H9 (cell line): ENCODE measurements at places on chromosomes 3 and 15.

- no peak for DNase-seq
These were observed 27.0 kb downstream of the SLC41A3 start for GRCh38 chr3:126056681-126057500.

- DNase-seq, result no peak
These were observed 498.4 kb upstream of the UBE2E2 start for GRCh38 chr3:22704571-22705354.

GRCh38 chr3:172635588-172635987 is 75.3 kb downstream of the NCEH1 start:
- DNase-seq, result no peak

DNA sequence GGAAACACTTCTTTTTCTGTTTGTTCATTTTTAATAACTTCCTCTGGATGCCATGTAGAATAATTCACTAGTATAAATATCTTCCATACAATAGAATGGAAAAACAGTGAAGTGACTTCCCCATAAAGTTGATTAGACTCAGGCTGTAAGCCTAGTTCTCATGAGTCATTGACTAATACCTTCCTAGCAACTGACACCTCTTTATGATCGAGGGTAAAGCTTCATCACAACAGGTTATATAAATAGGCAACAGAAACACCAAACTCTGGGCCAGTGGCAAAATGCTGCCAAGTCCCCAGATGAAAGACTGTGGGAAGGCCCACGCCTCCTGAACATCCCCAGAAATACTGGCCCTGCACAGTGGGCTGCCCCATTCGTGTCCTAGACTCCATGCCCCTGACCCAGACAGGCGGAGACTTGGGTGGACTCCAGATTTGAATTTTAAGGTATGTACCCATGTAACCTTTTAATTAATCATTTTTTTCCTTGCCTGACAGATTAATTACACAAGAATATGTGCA is 71.3 kb upstream of the TBC1D23 start:
- DNase-seq, result no peak

DNA sequence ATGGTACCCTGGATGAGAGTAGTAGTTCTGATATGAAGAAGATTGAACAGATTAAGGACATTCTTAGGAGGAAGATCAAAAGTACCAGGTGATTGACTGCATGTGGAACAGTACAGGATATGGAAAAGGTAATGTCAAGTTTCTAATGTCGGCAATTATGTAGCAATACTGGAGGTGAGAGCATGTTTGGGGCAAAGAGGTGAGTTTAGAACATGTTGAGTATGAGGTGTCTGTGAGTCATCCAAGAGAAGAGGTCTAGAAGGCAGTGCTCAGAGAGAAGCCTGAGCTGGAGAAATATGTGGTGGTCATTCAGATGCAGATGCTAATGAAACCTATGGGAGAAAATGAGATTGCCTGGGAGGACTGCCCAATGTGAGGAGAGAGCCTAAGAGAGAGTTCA is 305.6 kb downstream of the ZBTB20 start:
- DNase-seq, result no peak

GRCh38 chr3:43902415-43902814 is 211.7 kb downstream of the ABHD5 start:
- no peak for DNase-seq

- no peak for DNase-seq
These were observed 216.2 kb upstream of the THBS1 start for GRCh38 chr15:39364721-39365120.

GRCh38 chr15:39286706-39287105 is 294.2 kb upstream of the THBS1 start:
- no peak for DNase-seq

DNA sequence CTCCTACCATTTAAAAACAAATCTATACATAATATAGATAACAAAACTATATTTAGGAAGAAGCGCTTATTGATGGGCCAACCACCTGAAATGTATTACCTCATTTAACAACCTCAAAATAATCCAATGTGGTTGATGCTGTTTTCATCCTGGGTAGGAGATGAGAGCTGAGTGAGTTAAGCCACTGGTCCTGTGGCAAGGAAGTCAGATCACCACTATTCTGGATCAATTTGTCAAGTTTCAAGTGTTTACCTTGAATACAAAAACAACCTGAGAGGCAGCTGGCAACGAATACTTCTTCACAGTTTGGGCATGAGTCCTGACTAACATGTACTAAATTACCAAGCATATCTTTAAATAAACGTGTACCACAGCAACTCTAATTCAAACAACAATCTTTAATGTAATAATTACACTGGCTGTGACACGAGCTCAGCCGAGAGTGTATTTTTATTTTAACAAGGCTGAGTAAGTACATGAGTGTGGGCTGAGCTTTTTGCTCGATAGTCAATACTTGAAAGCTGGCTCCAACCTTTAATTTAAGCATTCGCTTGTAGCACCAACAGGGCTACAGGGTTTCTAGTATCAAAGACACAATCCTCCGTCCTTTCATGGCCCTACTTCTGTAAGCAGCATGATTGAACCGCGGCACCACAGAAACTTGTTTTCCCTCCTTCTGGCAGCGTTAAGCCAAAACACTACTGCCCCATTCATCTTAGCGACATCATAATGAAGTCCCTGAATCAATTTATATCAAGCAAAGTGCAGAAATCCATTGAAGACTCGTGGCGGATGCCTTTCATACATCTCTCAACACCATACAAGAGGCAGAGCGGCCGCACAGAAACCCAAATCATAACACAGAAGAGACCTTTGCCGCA is 93.8 kb upstream of the ICE2 start:
- no peak for DNase-seq

DNA sequence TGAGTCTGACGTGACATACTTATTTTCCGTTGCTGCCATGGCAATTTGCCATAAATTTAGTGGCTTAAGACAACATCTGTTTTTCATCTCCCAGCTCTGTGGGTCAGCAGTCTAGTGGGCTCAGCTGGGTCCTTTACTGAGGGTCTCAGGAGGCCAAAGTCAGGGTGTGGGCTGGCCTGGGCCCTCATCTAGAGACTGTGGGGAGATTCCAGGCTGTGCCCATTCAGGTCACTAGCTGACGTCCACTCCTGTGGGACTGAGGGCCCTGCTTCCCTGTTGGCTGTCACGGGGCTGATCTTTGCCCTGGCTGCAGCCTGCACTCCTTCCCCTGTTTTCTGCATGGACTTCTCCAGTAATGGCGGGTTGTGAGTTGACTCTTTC is 19.1 kb downstream of the FGD5 start:
- no peak for DNase-seq

DNA sequence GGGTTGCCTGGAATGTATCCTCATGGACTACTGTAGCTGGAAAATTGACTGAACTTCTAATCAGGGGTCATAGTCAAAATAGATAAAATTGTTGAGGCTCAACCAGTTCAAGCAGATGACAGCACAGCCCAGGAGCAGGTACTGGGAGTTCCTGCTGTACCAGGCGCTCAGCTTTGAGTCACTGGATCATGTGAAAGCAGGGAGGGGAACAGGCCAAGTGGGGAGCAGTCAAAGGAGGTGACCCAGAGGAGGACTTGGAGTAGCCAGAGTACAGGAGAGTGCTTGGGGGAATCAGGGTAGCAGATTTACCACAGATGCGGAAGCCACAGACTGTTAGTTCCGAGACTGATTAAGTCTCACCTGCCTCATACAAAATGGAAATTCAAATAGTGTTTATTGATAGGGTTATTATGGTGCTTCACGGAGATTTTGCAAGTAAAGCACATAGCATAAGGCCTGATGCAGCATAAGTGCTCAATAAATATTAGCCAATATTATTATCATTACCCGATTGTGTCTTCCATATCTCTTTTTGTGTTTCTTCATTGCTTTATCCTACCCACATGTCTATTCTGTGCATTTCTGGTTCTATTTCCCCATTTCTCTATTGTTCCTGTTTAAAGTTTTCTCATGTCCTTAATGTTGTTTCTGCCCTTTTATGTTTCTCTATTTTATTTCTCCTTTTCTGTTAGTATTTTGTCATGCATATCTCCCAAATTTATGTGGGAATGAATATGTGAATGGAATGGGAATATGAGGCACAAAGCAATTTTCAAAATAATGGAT is 369.2 kb upstream of the MCTP2 start:
- no peak for DNase-seq

DNA sequence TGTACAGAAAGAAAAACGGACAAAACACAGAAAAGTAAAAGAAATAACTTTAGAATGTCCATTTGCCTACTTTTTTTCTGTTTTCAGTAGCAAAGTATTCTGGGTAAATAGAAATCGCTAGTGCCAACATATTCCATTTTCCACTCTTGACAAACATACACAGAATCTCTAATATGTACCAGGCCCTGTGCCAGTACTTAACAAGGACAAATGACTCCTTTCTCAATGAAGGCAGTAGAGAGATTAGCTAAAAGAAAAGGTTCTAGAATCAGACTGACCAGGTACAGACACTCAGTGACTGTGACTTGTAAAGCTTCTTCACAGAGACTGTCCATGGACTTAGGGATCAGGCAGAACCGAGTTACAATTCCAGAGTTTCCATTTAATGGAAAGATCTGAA is 165.8 kb upstream of the STAC start:
- no peak for DNase-seq

GRCh38 chr15:57122080-57122840 is 203.8 kb downstream of the TCF12 start:
- DNase-seq, result no peak

DNA sequence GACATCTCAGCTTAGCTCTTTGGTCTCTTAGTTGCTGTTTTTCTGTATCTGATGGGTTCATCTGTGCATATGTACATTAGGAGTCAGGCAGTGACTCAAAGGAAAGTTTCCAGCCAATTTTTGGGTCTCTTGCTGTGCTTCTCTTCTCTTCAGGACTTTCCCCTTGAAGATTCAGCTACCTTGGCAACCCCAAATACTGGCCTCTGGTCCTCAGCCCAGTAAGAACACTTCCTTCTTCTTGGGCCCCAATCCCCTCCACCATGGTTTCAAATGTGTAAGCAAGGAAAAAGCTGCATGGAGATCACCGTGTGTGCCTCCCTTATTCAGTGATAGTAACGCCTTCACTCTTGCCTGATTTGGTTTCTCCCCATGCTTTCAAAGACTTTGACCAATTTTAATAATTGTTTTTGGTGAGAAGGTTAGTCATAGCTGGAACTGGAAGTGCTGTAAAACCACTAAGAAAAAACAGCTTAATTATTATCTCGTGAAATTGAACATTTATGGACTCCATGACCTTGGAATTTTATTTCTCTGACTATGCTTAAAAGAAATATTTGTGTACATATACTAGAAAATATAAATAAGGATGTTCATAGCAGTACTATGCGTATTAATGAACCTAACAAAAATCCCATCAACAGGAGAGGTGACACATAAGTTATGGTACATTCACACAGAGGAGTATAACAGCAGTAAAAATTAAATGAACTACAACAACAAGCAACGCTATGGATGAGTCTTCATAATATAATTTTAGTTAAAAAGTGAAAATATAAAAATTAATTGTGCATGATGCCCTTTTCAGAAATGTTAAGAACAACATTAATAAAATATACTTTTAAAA is 125.3 kb upstream of the BCL6 start:
- no peak for DNase-seq

DNA sequence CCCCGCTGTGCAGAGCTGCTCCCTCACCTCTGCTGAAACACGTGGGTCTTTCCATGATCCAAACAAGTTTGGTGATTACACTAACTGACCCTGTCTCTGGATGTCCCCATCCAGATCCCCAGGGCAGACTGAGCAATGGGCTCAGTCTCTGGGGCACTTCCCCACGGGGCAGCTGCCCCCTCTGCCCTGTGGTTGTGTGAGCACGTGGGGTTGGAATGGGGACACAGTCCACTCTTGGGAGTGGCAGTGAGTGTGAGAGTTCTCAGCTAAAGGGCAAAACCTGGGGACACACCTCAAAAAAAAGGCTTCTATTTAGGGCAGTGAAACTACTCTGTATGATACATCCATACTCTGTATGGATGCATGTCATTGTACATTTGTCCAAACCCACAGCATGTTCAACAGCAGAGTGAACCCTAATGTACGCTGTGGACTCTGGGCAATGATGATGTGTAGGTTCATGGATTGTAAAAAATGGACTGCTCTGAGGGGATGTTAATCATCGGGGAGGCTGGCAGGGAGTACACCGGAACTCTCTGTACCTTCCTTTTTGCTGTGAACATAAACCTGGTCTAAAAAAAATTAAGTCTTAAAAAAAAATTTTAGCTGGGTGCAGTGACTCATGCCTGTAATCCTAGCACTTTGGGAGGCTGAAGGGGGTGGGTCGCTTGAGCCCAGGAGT is 49.9 kb upstream of the BLM start:
- DNase-seq, result no peak

- DNase-seq, result no peak
These were observed 101.7 kb downstream of the ETFA start for GRCh38 chr15:76209523-76209922.

GRCh38 chr3:172061724-172062184 is 22.4 kb downstream of the FNDC3B start:
- no peak for DNase-seq

GRCh38 chr3:42557854-42558253 is 23.9 kb downstream of the SEC22C start:
- DNase-seq, result no peak

- no peak for DNase-seq
These were observed 14.4 kb upstream of the BTBD1 start for GRCh38 chr15:83081256-83082014.

- no peak for DNase-seq
These were observed 423.8 kb upstream of the CFAP20DC start for GRCh38 chr3:59473636-59474035.

- no peak for DNase-seq
These were observed 1.7 kb downstream of the SEMA3B start for GRCh38 chr3:50270422-50271224.

DNA sequence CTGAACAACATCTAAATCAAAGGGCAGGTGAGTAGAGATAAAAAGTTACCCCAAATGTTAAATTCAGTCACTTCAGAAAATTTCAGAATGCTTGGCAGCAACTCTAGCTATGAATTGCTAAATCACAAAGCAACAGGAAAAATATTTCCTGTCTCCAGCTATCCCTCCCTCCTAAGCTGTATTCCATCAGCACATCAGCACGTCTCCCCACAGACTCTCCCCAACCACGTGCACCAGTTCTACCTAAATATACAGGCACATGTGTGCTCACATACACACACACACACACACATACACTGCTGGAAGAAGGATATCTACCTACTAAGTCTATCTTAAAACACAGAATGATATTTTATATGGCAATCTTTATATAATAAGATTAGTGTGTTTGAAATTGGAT is 177.1 kb upstream of the ARHGEF26 start:
- no peak for DNase-seq

GRCh38 chr3:149131589-149131988 is 2.2 kb downstream of the HPS3 start:
- no peak for DNase-seq

- DNase-seq, result no peak
These were observed 41.2 kb downstream of the ADIPOQ start for GRCh38 chr3:186883686-186884058.
